ENCODE measurements at places on chromosomes 1 and 21.
A peak's percentile ranks its signal among the peaks of the same experiment; 100 is the strongest.

GRCh38 chr1:178412400-178412770 lies 84.4 kb downstream of the CLEC20A start:
- DNase-seq = no peak

GRCh38 chr1:156811168-156811567 lies 5.5 kb downstream of the SH2D2A start:
- no peak for DNase-seq

GRCh38 chr1:53134961-53135734 lies 7.3 kb downstream of the SLC1A7 start:
- DNase-seq = no peak

DNA sequence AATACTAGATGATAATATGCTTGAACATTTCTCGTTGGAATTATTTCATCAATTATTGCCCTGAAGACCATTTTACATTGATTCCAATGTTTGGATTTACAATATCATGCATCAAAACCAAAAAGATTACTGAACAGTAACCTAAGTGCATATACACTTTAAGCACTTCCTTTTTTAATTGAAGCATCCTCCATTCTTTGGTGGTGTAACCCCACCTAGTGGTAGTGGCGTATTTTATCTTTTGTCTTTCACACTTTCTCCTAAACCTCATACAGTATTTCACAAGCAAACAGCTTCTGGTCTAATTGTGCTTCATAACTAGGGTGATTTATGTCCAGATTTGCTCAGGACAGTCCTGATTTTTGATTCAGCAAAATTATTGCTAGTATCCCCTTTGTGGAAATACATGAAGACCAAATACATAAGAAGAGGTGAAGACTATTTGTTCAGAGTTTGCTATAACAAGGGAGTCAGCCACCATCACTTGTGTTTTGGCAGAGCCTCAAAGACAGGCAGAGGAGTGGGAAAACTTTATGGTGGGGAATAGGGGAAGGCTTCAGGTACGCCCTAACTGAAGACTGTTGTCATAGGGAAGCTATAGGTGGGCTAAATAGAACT lies 3.4 kb upstream of the NVL start:
- DNase-seq = peak; percentile 89

- DNase-seq = no peak
These were observed 108.3 kb downstream of the TNR start for GRCh38 chr1:175635092-175635491.
